ENCODE measurements at places on chromosomes 1 and 21.

- DNase-seq = no peak
Measured at GRCh38 chr1:7490576-7490975, 280.5 kb upstream of the VAMP3 start.

DNA sequence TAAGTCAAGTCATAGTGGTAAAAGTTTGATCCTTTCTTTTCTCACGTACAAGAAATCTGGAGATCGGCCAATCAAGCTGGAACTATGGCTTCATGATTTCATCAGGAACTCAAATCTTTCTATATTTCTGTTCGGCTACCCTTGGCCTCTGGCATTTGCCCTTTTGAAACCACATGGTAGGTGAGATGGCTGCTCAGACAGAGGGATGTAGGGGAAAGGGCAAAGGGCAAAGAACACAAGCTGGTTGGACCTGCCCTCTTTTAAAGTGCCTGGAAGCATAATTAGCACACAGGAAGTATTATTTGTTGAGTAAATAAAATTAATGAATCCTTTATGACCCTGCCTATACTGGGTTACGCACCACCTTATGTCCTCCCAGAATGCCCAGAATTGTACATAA lies 11.5 kb upstream of the RGS1 start:
- DNase-seq = no peak

- DNase-seq = no peak
Measured at GRCh38 chr21:27418346-27418745, 451.5 kb upstream of the ADAMTS5 start.

DNA sequence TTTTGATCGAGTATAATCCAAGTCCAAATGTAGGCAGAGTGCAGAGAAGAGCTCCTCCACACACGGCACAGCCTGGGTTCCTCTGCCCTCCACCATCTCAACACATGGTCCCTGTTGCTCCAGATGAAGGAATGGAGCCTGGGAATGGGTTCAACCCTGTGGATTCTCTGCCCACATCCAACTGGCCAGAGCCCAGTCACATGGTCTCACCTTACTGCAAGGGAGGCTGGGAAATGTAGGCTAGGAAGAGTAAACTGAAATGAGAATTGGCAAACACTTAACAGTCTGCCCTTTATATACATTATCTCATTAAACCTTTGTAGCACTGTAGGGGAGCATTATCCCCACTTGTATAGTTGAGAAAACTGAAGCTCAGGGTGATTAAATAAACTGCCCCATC lies 60.1 kb upstream of the RAB4A start:
- no peak for DNase-seq

DNA sequence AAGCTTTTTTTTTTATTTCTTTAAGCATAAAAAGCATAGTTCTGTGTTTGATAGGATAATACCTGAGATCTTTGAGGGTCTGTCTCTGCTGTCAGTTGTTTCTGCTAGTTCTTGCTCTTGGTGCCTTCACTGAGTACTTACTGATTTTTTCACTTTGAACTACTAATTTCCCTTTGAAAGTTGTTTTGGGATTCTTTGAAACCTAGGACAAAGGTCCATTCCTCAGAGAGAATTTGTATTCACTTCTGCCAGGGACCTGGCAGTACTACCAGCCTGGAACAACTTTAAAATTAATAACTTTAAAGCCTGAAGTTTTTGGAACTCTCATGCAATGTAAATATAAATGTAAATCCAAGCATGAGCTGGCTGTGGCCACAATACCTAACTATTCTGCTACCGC lies 190.1 kb downstream of the TM2D1 start:
- no peak for DNase-seq

DNA sequence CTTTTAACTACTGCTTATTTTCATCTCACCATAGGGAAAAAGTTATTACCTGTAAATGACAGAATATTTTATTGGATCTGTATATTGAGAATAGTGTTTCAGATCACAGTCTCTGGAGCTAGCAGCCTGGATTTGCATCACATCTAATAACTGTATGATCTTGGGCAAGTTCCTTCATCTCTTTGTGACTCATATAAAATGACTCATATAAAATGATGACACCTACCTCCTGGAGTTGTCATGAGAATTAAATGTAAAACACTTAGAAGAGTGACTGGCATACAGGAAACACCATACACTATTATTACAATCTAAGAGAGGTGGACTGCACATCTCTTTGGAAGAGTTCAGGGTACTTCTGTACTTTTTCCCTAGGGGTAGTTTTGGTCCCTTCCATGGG lies 421.3 kb downstream of the NEGR1 start:
- DNase-seq = no peak

GRCh38 chr1:47190509-47190855 lies 646 bp upstream of the PDZK1IP1 start:
- DNase-seq = no peak

GRCh38 chr1:15788624-15789301 lies 18.7 kb downstream of the UQCRHL start:
- DNase-seq = no peak

GRCh38 chr1:234882898-234883297 lies 245.7 kb downstream of the TOMM20 start:
- no peak for DNase-seq

- DNase-seq = no peak
Measured at GRCh38 chr1:213995603-213996002, 7.8 kb downstream of the PROX1 start.

- no peak for DNase-seq
Measured at GRCh38 chr1:173082913-173083312, 32.2 kb upstream of the TNFSF18 start.

GRCh38 chr1:108955111-108955510 lies 8.2 kb downstream of the CLCC1 start:
- no peak for DNase-seq

GRCh38 chr1:53001128-53001527 lies 60.9 kb upstream of the PODN start:
- DNase-seq = no peak

DNA sequence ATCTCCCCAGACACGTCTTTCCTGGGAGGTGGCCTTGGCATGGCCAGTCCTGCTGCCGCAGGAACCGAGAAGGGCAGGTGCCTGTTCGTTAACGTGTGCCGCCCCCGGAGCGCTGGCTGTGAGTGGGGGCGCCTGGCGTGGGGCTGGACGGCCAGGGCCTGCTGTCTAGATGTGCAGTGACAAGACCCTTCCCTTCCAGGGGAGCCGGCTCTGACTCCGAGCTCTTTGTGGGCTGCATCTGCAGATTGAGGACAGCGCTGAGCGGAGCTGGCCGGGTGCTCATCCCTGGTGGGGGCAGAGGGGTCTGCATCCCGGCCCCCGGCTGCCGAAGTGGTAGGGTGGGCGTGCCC lies 13.0 kb downstream of the COL18A1 start:
- DNase-seq = no peak

DNA sequence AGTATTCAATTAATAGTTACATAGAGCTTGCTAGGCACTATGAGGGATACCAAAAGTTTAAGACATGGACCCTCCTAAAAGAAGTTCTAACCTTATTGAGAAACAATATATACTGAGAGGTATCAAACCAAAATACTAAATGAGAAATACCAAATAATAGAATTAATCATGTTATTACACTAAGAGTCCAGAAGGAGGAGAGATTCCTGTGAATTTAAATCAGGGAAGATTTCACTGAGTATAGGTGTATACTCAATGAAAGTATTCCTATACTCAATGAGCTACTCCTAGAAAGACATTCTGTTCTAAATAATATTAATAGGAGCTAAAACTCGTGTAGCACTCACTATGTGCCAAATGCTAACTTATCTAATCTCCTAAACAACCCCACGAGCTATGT lies 9.4 kb downstream of the CR1L start:
- DNase-seq = no peak

- DNase-seq = no peak
Measured at GRCh38 chr1:115227346-115228082, 110.5 kb downstream of the NGF start.

GRCh38 chr1:91683598-91683951 lies 182.9 kb downstream of the CDC7 start:
- no peak for DNase-seq

DNA sequence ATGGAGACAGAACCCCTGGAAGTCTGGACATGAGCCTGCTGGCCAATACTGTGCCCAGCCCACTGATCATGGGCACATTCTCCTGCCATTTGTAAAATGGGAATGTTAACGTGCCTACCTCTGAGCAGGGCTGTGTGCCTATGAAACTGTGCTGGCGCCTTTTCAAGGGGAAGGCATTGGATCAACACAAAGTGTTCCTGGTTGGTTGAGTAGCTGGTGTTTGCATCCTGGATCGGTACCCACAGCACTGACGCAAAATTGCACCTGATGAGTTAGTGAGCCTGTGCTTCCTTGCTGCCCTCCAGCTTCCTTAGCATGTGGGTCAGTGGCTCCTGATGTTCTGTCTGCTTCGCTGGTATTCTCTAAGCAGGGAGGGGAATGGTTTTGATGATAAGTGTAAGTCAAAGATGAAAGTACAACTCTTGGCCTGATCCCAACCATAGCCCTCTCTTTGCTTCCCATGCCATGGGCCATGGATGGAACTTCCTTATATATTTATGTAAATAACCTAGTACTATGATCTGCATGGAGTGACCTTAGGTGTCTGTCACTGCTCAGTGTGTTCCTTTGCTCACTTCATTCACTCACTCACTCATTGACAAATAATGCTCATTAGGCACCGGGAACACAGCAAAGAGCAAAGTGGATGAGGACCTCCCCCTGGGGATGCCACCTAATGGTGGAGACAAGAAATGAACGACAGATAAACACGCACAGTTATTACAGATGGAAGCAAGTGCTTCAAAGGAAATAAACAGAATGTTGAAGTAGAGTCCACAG lies 22.7 kb downstream of the MAB21L3 start:
- DNase-seq = no peak

DNA sequence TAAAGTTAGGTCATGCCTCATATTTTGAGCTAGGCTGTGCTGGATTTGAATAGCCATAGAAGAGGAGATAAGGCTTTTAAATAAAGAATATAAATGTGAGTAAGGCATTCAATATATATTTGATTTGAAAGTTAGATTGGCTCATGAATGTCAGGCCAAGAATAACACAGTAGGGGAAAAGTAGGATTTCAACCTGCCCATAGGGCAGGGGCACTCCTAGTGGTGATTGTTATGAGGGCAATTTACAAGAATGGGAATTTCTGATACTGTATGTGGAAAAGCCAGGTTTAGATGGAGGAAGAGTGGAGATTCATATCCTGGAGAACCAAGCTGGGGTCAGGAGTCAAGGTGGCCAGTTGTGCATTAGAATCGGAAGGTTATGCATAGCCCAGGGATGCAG lies 74.9 kb downstream of the DNAH14 start:
- DNase-seq = no peak

GRCh38 chr1:113226148-113226547 lies 153.2 kb downstream of the LRIG2 start:
- no peak for DNase-seq

DNA sequence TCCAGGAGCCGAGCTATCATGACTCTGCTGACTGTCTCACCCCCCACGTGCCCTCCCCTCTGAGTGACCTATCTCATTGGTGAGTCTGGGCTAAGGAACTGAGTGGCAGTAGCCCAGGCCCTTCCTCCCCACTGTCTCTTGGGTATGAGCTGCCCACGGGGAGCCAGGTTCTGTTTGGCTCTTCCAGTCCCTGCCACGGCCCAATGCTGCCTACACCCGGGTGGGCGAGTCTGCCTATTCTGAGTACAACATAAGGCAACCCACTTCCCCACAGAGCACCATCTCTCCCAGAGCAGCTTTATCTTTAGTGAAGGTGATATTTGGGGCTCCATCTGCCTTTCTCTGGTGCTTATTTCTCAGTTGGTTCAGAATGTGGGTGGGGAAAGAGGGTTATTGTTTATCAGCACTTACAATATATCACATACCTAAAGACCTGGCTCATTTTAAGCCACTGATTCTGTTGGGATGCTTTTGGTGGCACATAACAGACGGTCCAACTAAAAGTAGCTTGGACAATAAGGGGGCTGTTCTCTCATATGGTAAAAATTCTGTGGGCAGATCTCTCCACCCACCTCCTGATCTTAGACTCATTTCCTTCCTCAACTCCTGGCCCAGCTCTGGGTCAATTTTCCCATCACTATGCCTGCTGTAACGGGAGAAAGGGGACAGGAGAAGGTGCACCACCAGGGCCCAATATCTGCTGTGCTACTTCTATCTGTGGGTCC lies 27.7 kb upstream of the VWA5B1 start:
- DNase-seq = no peak

DNA sequence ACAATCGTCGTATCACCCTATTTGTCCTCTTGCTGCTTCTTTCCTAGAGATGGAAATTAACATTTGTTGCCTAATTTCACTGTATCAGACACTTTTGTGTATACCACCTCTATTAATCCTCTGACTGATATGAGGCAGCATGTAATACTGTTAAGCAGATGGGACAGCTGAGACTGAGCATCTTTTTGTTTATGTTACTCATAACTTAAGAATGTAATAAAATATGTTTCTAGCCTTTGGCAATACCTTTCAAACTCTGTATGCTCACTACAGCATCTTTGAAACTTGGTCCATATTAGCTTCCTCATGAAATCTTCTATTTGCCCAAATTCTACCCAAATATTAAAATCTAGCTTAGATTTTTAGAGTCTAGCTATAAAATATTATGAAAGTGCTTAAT lies 2.3 kb downstream of the OR14K1 start:
- no peak for DNase-seq

- no peak for DNase-seq
Measured at GRCh38 chr1:222404710-222405109, 143.2 kb downstream of the HHIPL2 start.

GRCh38 chr1:181120924-181121323 lies 32.4 kb downstream of the IER5 start:
- DNase-seq = no peak

GRCh38 chr1:10648689-10649516 lies 147.5 kb downstream of the CASZ1 start:
- no peak for DNase-seq

DNA sequence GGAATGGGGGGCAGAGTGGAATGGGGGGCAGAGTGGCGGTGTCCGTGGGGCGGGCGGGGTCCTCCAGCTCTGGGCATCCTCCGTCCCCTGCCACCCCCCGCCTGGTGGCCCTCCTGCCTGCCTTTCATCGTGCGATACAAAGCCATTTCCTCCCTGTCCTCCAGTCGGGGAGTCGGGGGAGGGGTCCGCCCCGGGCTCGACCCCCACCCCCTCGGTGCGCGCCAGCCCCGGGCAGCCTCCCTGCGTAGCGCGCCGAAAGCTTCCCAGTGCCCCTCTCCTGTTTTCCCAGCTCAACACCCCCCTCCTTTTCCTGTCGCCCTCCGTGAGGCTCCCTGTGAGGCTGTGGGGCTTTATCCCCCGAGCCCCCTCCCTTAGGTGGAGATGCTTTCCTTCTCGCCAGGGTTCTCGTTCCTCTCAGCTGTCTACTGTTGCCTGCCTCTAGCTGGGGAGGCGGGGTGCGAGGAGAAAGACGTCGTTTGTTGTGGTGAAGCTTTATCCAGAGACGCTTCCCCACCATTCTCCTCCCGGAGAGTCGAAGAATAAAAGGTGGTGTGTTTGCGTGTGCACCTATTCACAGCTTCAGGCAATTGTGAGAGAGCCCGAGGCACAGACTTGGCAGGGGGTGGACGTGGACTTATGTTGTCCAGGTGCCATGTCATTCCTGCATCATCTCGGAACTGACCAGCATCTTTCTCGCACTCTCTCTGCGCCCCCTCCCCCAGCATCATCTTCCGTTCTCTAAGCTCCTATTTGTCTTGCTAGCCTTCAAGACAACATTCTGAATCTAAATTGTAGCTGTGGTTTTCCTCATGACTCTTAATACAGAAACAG lies 848 bp downstream of the DNM3 start:
- no peak for DNase-seq

All from stimulated activated CD8-positive, alpha-beta memory T cell treated with anti-CD3 and anti-CD28 coated beads, Interleukin-2, amount 100 ng/mL, for 1 hour (primary cell).